ENCODE measurements at places on chromosomes 5 and 9. TPM values are rescaled to one million over a fixed set of nuclear protein-coding genes. Genes with fewer than 3 reads are reported as not detected.

- DNase-seq, result no peak
- no peaks in the 10 kb centered on the region for H3K27me3 ChIP-seq
- H3K36me3 ChIP-seq, result no peaks in the 10 kb centered on the region
- H3K4me1 ChIP-seq, result no peaks in the 10 kb centered on the region
- H3K4me3 ChIP-seq, result no peak overlapping the region
Observed at GRCh38 chr9:91693226-91693625, 256.8 kb downstream of the ROR2 start.

- H3K36me3 ChIP-seq, result no peaks in the 10 kb centered on the region
- no peaks in the 10 kb centered on the region for H3K4me1 ChIP-seq
- no peak overlapping the region for H3K4me3 ChIP-seq
- no peaks in the 10 kb centered on the region for H3K27me3 ChIP-seq
Observed at GRCh38 chr9:134712243-134712642, 70.6 kb downstream of the COL5A1 start.

- H3K36me3 ChIP-seq, result no peaks in the 10 kb centered on the region
- H3K4me3 ChIP-seq, result no peak overlapping the region
- no peak for DNase-seq
- no peaks in the 10 kb centered on the region for H3K27me3 ChIP-seq
- no peak overlapping the region for H3K27ac ChIP-seq
Observed at GRCh38 chr9:127358023-127358535, 38.9 kb upstream of the SLC2A8 start.

DNA sequence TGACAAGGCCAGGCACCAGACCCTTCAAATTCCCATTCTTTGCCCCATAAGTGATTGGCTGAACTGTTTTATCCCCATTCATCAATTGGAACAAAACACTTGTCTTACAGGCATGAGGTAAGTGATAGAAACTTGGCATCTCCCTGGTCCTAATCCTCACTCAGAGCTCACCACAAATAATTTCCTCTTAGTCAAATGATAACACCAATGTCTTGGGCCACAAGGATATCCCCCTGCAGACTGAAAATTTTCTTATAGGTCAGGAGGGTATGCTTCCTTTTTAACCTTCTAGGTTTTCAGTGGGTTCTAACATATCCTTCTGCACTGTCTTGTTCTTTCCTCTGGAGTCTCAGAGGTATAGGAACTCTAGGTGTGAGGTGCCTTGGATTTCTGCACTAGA, 14.5 kb downstream of the TNFSF15 start:
- no peak for DNase-seq
- H3K4me1 ChIP-seq, result no peaks in the 10 kb centered on the region
- no peaks in the 10 kb centered on the region for H3K36me3 ChIP-seq

DNA sequence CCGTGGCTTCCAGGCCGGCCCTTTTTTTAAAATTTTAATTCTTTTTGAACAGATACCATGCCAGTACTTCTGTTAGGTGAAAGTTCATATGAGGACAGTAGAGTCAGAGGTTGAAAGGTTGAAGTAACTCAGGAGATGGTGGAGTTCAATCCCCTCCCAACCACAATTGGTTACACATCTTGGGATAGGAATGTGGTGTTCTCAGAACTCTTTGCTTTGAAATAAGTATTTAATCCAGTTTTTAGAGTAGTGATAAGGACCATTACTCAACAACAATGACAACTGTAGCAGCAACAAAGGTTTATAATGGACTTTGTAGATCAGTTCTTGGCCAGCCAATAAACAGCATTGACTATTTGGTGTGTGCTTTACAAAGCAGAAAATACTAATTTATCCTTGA, 116.0 kb downstream of the ARHGAP26 start:
- H3K27ac ChIP-seq, result no peak overlapping the region
- DNase-seq, result no peak
- H3K4me1 ChIP-seq, result no peaks in the 10 kb centered on the region
- no peak overlapping the region for H3K4me3 ChIP-seq

Gene FNIP1
- total RNA-seq, result 18.4 TPM

Gene COX7C
- total RNA-seq, result 507 TPM

Gene DUSP1
- 309 TPM for total RNA-seq

Gene GLDC
- total RNA-seq, result 103 TPM

Data from right lobe of liver (tissue), 6 donors.